ENCODE measurements at places on chromosomes 2 and 18. TPM values are rescaled to one million over a fixed set of nuclear protein-coding genes. Genes with fewer than 3 reads are reported as not detected.

CHRNA1 gene
- total RNA-seq = not detected

VSNL1 gene
- 0.09 TPM for total RNA-seq

TUBA3E gene
- total RNA-seq = 1.0 TPM

SLC16A14 gene
- total RNA-seq = 2.1 TPM

ZDBF2 gene
- total RNA-seq = 8.3 TPM

NETO1 gene
- 4.9 TPM for total RNA-seq

CYP20A1 gene
- 29.8 TPM for total RNA-seq

FAM228A gene
- total RNA-seq = not detected

LAPTM4A gene
- total RNA-seq = 118 TPM

SERPINB2 gene
- total RNA-seq = 18.1 TPM

MC4R gene
- total RNA-seq = not detected

C1QL2 gene
- total RNA-seq = not detected

DCAF17 gene
- 15.4 TPM for total RNA-seq

KCNIP3 gene
- total RNA-seq = 2.6 TPM

DSG1 gene
- total RNA-seq = not detected

OSBPL6 gene
- total RNA-seq = 3.8 TPM

AQP12B gene
- not detected for total RNA-seq

OSR1 gene
- total RNA-seq = 0.06 TPM
